Hindlimb muscle (tissue), 1 donor: ENCODE measurements at places on chromosomes 5 and 9.

- no peak for DNase-seq
Measured at GRCh38 chr9:137876781-137877386, 698 bp upstream of the CACNA1B start.

- DNase-seq, result no peak
Measured at GRCh38 chr9:130471411-130472183, 26.8 kb downstream of the ASS1 start.

GRCh38 chr5:41247135-41247534 lies 33.8 kb upstream of the C6 start:
- no peak for DNase-seq

DNA sequence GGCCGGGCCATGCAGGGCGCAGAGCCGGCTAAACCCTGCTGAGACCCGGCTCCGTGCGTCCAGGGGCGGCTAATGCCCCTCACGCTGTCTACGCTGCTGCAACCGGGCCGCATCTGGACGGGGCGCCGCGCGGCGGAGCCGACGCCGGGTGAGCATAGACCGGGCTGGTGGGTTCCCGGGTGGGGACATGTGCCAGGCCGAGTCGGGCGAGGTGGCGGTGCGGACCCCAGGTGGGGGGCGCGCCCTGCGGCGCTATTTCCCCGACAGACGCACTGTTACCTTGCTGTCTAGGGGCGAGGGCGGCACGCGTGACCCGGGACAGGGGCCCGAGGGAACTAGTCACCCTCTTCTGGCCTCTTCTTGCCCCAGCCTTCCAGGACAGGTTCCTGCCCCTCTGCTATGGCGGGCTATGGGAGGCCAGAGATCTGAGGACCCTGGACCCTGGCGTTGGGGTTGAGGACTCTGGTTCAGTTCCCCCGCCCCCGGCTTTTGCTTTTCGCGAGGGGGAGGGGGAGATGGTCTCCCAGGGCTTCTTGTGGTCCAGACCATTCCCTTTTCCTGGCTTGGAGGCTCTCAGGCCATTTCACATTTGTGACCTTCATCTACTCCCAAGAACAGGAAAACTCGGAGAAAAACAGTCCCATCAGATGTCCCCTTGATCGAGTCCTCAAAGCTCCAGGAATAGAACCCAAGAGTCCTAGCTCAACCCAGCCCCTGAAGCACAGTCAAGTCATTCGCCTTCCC lies 536 bp downstream of the SLC27A4 start:
- no peak for DNase-seq

DNA sequence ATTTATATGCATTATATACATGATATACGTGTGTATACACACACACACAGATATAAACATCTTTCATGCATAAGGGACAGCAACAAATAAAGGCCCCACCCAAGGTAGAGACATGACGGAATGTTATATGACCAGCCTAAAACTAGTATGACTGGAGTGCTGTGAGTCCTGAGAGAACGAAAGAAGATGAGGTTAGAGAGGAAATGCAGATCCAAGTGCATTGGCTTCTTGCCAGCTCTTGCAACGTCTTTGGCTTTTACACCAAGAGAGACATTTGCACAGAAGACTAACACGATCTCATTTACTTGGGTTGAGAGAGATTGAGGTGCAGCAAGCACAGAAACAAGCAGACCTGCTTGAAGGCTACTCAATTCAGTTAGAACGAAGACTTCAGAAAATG lies 23.0 kb downstream of the CDH10 start:
- peak; percentile 79 for DNase-seq

- DNase-seq, result no peak
Measured at GRCh38 chr9:131733541-131734061, 6.3 kb downstream of the RAPGEF1 start.

DNA sequence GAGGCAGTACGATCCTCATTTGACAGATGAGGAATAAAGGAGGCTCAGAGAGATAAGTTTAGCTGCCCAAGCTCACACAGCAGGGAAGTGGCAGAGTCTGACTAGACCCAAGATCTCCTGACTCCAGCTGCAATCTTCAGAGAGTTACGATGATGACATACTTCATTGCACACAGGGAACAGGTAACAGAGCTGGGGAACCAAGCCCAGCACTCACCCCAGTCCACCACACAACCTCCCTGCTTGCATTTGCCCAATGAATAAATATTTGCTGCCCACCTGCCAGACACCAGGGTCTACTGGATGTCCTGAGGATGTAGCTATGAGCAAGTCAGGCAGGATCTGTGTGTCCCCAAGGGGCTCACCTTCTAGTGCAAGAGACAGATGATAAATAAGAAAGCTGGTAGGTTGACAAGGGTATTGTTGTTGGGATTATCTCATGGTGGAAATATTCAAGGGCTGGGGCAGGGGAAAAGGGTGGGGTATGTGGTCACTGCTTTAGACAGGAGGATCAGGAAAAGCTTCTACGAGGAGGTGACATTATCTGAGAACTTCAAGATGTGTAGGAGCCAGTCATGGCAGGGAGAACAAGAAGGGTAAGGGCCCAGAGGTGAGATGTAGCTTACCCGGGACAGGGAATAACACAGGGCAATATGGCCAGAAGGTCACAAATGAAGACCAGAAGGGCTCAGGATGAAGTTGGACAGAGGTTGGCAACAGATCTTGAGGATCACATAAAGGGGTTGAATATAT lies 28.6 kb upstream of the CPEB4 start:
- DNase-seq, result no peak

DNA sequence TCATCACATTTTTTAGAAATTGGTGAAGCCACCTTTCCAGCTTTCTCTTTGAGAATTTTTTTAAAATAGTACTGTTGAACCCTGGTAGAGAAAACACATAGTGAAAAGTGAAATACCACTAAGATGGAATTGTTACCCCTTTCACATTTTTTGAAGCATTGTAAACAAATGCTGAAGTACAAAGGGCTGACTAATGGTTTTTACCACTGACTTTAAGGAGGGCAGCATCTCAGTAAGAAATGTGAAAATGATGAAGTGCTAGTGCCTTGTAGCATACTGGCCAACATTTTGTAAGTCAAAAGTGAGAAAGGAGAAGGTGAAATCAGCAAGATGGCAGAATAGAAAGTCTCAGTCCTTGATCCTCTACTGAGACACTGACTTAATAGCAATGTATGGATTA lies 320.6 kb downstream of the PJA2 start:
- DNase-seq, result no peak

DNA sequence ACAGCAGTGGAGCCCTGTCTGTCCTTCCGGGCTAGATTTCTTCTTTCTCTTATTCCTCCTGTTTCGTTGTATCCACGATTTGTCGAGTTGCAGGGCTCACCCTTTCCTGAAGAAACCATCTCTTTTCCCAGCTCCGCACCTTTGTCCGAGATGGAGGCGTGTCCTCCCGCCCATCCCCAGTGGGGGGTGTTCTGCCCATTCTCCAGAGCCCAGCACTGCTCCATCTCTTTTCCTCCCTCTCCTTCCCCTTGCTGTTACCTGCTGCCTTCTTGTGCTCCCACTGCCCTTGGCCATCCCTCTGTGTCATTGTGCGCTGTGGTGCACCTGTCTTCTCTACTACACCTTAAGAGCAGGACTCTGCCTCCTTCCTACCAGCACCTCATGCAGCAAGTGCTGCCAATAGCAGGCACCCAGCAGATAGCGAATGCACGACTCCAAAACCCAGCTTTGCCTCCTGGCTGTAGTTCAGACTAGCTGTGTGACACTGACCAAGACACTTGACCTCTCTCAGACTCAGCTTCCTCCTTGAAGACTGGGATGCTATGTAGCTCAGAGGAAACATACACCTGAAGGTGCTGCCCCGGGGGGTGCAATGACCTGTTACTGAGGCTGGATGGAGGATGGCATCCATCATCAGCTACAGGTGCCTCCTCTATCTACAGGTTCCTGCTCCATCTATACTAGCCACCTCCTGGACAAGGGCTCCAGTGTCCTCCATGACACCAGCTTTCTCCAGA lies 8.9 kb downstream of the OR13J1 start:
- no peak for DNase-seq

DNA sequence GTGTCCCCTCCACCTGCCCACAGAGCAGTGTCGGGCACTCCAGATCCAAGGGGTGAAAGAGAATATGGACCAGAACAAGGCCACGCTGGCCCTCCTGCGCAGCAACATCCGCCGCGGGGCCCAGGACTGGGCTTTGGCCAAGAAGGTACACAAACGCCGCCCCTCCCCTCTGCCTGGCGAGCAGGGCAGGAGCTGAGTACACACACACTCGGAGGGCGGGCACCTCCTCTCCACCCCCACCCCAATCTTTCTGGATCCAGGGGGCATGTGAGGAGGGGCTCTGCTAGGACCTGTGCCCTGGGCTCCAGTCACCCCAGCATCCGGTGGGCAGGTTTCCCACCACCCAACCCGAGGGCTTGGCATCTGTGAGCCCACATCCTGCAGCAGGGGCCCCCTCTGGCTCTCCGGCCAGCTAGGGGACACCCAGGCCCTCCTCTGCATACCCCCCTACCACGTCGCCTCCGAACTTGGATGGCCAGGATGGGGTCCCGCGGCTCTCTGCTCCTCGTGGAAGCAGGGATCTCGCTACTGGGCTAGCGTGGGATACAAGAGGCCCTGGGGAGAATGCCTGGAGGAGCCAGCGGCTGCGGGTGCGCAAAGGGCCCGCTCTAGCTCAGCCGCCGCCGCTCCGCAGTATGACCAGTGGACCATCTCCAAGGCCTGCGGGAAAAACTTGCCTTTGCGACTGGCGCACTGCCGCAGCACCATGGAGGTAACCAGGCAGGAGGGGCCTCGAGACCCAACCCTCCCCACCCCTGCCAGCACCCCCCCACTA lies 3.1 kb downstream of the CCDC183 start:
- no peak for DNase-seq

GRCh38 chr5:134437847-134438581 lies 26.3 kb upstream of the CDKN2AIPNL start:
- no peak for DNase-seq

DNA sequence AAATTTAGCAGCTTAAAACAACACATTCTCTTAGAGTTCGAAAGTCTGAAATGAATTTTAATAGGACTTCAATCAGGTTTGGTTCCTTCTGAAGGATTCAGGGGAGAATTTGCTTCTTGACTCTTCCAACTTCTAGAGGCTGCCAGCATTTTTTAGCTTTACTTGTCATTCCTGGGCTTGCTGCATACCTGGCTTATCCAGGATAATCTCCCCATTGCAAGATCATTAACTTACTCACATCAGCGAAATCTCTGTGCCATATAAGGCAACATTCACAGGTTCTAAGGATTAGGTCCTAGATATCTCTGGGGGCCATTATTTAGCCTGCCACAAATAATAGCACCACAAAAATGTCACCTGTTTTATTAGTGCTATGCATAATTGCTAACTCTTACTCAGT lies 46.2 kb upstream of the PCSK5 start:
- DNase-seq, result no peak

DNA sequence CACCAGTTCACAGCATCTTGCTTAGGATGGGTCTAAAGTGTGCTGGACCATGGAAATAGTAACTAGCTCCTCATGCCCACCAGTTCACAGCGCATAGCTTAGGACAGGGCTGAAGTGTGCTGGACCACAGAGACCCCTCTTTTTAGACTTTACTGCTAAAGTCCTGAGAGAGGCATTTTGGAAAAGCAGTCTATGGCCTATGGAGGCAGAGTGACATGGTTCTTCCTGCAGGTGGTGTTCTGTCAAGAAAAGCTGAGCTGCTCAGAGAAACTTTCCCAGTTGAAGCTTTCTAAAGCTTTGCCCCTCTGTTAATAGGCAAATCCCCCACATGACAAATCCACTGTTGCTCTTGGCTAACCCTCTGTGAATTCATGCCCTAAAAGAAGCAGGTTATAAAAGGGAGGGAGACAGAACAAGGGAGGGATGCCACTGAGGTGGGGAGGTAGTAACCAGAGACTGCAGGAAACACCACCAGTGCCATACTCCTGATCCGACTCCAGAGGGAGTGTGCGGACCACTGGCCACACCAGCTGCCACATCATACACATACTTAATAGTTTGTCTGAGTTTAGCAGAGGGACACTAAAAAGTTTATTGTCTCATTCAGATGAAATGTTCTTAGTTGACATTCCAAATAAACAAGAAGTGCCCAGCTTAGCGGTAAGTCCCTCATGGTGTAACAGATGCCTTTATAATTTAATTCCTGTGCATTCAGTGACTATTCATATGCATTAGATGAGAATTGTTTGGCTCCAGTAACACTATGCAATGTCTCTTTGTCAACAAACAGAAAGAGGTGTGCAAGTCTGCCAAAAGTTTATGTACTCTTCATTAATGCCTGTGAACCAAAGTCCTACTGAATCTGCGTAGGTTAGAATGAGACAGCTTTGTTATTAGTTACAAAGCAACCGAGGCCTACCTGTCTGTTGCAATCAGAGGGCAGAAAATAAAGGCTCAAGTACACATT lies 236.2 kb upstream of the NFIL3 start:
- DNase-seq, result no peak

GRCh38 chr9:76161541-76161940 lies 232.7 kb downstream of the RFK start:
- DNase-seq, result peak; percentile 87

DNA sequence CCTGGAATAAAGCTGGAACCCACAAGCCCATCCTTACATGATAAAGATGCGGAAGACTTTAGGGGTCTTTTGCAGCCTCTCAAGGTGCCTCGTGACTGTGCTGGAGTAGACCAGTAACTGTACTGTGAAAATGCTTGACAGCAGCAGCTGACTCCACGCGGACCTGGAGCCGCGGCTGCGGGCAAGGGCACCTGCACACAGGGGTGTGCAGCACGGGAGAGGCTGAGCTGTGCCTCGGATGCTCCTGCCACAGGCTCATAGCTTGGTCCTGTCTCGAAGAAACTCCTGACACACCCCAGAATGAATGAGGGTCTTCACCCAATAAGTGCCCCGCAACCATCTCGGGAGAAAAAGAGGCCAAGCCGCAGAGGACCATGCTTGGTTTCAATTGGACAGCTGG lies 40.3 kb upstream of the CEP72 start:
- DNase-seq, result no peak

DNA sequence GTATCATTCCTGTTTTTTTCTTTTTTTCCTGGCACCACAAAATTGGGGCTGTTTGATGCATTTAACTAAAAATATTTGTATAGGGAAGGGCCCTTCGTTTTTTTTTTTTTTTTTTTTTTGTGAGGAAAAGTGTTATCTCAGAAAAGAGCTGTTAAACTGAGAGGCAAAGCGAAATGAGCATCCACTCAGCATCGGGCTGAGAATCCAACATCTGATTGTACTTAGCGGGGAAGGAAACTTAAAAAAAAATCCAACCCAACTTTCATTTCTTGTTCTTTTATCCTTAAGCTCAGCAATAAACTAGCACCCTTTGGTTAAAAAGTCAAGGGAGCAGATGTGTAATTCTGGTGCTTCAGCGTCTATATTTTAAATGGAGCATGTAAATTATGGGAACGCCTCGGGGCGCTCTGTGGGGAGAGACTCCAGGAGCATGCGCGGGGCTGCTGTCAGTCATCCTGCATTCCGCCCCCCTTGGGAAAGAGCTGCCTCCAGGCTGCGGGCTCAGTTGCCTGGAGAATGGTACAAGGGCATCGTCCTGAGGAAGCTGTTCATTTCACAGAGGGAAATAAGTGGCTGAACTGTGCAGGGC lies 33.3 kb downstream of the DMRT2 start:
- DNase-seq, result peak; percentile 60

- no peak for DNase-seq
Measured at GRCh38 chr5:134028496-134028895, 23.7 kb upstream of the VDAC1 start.

- DNase-seq, result no peak
Measured at GRCh38 chr9:86637515-86637914, 283.3 kb upstream of the TUT7 start.
